ENCODE measurements at places on chromosomes 6 and 20.

GRCh38 chr6:111183702-111184517 is 96.6 kb downstream of the SLC16A10 start:
- no peak for DNase-seq

GRCh38 chr6:156182356-156182755 is 594.8 kb upstream of the ARID1B start:
- no peak for DNase-seq

DNA sequence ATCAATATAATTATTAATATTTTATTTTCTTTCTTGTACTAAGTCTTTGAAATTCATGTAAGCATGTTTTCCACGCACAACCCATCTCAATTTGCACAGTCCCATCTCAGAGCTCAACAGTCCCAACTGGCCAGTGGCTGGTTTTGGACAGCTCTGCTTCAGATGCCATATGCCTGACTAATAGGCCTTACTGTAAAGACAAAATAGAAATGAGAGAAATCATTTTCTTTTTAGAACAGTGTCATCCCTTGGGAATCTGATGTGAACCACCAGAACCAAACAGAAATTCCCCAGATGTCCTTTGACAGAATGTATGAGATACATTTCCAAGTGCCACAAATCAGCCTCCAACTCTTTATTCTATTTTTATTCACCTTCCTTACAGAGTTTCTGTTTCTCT is 338.9 kb downstream of the ESR1 start:
- DNase-seq = peak; percentile 93

- DNase-seq = no peak
Measured at GRCh38 chr6:29938746-29939508, 3.4 kb upstream of the HLA-A start.

DNA sequence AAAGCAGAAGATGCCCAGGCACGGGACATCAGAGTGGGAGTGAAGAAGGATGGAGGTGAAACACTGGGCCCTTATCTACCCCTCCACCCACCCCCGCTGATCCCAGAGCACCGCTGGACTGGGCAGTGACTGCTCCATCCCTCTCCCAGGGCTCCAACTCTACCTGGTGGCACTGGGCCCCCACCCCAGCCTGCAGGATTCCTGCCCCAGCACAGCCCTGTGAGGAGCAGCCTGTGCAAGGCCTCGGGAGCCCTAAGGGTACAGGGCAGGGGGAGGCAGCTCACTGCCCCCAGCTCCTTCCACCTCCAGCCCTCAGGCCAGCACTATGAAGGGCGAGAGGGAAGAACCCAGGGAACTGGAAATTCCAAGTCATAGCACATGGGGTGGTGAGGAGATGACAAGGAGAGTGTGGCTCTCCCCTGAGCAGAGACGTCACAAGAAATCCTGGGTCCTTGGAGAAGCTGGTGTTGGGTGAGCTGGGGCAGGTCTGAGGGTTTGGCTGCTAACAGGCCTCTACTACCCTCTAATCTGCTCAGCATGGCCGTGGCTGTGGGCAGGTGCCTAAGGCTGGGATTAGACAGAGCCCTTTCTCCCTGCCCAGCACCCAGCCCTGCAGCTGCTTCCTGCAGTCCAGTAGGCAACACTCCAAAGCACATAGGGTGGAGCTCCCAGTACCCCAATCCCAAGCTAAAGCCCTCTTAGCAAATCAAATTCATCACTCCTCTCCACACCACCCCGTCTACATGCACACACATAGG is 3.5 kb downstream of the CST3 start:
- no peak for DNase-seq

DNA sequence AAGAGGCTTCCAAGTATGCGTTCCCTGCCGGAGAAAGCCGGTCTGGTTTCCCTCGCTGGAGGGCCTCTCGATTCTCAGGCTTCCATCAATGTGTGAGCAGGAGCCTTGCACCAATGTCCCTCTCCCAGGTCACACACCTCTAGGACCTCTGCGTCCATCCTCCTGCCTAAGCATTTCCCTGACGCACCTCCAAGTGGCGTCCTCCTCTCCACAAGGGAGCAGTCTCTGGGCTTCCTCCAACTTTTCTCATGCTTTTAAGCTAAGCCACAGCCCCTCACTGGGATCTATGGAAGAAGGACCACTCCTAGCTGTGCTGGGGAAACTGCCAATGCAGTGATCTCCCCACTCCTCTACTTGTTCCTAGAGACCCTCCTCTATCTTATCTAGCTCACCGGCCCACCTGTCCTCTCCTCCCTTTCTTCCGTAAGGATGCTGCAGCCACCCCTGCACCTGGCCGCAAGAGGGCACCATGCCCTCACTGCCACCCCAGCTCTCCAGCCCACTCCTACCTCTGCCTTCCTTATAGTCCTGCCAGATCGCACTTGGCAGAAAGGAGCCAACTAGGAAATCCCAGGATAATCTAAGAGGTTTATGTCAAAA is 258.7 kb downstream of the LRFN2 start:
- no peak for DNase-seq

DNA sequence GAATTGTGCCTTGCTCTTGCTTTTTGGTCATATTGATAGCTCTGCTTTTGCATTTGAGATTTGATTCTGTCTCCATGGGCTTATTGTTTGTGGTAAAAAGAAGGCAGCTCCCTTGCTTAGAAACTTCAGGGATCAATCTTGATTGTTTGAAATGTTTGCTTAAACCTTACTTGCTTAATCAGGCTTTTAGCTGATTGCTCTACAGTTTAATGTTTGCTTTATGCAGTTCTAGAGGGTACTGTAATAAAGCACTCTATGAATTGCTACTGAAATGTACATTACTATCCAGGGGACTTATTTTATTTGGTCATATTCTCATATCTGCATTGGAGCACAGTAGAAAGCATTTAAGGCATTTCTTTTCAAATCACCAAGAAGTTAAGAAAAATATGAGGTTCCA is 545.4 kb upstream of the HS3ST5 start:
- no peak for DNase-seq

GRCh38 chr6:72350296-72350881 is 271.5 kb upstream of the KCNQ5 start:
- no peak for DNase-seq
